Brain microvascular endothelial cell (primary cell): ENCODE measurements at places on chromosomes 12 and 14.

DNA sequence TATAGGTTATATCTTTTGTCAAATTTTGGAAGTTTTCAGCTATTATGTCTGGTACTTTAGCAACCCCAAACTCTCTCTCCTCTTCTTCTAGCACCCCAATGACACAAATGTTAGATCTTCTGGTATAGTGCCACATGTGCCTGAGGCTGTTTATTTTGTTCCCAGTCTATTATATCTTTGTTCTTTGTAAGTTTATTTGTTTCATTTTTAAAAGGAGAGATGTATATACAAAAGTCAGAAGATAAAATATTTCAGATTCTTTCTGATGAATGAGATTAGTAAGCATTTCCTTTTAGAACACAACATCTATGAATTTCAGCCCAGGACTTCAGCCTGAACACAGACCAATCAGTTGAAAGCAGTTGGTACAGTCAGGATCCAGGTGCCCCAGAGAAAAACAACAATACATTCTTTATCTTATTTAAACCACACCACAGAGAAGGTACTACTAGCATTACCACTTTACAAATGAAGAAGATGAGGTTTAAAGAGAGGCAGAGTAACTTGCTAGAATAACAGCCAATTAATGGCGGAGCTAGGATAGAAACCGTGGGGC lies 114.1 kb upstream of the BTG1 start:
- no peak for DNase-seq

DNA sequence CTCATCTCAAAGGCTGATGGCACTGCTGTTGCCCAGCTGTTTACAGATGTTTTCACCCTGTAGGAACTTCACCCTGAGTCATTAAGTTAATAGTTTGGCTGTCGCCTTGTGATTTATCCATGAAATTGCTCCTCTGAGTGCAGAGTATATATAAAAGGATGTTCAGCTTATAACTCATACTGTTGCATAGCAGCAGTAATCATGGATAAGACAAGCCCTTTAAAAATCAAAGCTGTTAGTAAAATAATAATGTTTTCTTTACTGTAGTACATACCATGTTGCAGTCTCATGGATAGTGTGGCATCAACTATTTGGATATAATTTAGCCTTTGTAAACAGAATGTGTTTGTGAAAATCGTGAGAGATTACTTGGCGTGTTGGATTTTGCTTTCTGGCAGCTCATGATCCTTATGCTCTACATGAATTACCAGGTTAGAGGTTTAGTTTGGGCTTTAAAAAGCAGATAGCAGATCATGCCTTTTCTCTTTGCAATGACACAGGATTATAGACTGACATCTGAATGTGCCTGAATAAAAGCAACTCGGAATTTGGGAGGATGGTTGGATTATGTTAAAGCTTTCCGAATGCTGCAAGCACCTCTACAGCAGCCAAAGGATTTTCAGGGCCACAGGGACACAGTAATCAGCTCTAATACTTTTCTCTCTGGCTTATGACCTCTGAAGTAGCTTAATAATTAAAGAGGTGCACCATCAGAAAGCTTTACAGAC lies 279.7 kb upstream of the ATP2B1 start:
- DNase-seq, result no peak

- no peak for DNase-seq
Measured at GRCh38 chr14:60163693-60164092, 1.5 kb downstream of the DHRS7 start.

GRCh38 chr12:4203772-4204376 lies 69.7 kb upstream of the CCND2 start:
- DNase-seq, result no peak

GRCh38 chr14:31954991-31955390 lies 122.1 kb upstream of the ARHGAP5 start:
- DNase-seq, result no peak

- DNase-seq, result no peak
Measured at GRCh38 chr12:71610031-71610795, 53.4 kb downstream of the ZFC3H1 start.

GRCh38 chr14:104130974-104131651 lies 7.3 kb upstream of the KIF26A start:
- DNase-seq, result no peak

GRCh38 chr12:79378496-79378895 lies 312.3 kb downstream of the PAWR start:
- DNase-seq, result no peak

DNA sequence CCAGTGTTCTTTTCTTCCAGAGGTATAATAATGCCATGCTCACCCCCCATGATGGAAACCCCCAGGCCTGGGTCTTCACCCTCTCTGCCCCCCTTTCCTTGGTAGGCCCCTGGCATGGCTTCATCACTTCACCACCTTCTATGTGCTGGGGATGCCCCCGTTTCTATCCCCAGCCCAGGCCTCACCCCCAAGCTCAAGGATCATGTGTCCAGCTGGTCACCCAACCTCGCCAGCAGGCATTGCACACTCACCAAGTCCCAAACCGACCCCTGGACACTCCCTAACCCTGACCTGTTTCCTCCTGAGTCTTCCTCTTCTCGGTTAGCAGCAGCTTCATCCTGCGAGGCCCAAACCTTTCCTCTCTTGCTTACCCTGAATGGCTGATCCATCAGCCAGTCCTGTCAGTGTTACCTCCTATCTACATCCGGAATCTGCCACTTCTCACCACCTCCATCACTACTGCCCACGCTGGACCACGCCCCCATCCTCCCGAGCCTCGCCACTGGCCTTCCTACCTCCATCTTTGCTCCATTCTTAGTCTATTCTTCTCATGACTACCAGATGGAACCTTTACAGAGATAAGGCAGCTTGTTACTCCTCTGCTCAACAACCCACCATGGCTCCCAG lies 69.0 kb downstream of the MVK start:
- no peak for DNase-seq

DNA sequence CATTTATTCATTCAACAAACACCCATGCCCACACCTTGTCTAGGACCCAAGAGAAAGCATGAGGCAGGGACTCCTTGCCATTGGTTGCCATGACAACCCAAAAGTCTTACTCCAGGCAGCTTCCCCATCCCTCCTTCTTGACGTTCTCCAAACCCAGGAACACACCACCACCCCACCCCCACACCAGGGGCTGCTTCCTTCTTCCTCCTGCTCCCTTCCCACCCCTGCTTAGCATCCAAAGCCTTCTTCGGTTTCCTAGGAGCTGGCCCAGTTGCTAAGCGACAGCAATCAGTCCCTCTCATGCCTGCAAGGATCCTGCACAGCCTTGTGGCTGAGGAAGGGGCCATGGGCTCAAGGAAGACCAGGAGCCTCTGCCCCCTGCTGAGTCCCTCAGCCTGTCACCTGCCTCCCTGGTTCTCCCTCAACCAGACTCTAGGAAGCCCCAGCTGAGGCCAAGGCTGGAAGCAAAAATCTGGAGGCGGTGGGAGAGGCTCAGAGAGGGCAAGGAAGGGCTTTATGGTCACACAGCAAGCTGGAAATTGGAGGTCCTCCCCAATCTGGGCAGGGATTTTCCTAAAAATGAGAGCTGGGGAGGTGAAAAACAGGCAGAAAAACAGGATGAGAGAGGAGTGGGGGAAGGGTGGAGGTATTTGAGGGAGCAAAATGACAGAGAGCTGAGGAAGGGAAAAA lies 15.4 kb downstream of the RASAL1 start:
- no peak for DNase-seq

DNA sequence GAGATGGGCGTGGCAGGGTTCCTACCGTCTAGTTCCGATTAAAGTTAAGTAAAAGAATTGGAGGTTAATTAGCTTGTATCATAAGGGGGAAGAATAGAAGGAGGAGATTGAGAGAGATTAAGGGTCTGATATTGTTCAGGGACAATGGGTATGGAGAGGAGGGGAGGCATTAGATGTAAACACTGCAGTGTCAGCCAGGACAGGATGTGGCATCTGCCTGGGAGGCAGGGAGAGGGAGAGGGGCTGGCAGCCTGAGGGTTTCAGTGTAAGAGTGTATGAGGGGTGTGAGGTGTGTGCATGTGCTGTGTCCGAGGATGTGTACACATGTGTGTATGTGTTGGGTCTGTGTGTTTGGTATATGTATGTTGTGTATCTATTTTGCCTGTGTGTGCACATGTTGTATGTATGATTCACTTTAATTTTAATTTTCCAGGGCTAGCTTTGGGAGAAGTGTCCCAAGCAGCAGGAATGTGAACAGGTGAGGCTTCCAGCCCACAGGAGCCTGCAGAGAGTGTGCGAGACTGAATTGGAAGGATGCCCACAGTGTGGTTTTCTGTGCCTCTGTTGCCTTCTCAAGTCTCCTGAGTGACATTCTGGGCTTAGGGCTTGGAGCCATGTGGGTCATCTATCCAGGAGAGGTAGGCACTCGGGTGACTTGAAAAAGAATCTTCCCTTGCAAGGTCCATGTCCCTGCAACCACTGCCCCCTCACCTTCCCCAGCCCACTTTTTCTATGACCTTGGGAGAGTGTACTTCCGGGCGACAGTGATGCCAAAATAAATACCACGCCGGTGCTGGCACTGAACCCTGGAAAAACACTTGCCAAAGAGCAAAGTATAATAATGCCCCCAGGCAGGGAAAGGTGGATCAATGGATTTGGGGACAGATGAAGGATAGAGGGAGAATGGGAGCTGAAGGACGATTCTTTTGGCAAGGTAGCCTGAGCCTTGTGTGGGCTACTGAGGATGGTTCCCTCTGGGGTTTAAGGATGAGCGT lies 36.8 kb upstream of the DCD start:
- no peak for DNase-seq

DNA sequence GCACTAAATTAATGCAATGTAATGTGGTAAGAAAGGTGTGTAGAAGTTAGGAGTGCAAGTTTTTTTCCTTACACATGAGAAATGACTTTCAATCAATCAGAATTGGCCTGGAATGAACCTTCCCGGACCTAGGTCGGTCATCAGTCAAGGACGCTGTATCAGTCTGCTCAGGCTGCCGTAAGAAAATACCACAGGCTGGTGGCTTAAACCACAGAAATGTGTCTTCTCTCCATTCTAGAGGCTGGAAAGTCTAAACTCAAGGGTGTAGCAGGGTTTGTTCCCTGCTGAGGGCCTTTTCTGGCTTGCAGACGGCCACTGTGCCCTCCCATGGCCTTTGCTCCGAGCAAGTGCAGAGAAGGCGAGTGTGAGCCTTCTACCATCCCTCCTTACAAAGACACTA lies 86.6 kb upstream of the DYNC1H1 start:
- DNase-seq, result no peak

GRCh38 chr12:107200394-107200793 lies 107.0 kb upstream of the CRY1 start:
- peak; percentile 28 for DNase-seq

DNA sequence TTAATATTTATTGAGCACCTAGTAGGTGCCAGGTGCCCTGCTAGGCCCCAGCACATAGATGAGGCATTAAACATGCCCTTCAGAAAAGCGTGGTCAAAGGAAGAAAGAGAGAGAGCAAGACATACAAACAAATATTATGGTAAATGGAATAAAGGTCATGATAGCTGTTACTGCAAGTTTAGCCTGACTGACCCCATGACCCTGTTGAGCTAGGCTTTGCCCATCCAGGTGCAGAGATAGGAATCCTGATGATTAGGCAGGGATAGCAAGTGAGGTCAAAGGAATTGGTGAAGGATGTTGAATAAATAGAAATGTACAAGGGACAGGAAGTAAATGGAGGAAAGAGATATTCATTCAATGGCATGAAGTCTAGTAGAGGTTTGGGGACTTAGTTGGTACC lies 33.4 kb upstream of the SLC15A5 start:
- DNase-seq, result no peak

GRCh38 chr12:6963016-6963731 lies 7.3 kb downstream of the PHB2 start:
- DNase-seq, result no peak

DNA sequence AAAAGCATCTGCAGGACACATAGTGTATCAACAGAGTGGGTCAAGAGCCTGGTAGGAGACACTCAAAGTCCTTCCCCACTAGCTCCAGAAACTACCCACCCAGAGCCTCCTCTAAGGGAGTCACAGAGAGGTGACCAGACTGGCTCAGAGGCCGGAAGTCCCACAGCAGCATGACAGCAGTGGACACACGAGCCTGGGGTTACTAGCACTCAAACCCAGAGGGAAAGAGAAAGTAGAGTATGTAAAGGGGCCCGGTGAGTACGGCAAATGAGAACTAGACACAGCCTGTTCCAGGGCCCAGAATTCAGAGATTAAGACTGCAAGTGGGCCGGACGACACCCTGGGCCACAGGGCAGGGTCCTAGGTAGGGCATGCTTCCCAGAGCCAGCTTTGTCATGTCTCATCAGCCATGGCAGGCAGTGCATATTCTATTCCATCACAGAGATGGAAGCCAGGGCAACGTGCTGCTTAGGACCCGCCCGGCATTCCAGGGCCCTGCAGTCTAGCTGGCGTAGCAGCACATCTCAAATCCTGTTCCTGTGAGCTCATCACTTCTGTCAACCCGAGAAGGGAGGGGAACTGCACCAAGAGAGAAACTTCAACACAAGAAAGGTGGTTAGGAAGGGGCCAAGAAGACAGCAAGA lies 4.2 kb downstream of the IFFO1 start:
- peak; percentile 75 for DNase-seq

DNA sequence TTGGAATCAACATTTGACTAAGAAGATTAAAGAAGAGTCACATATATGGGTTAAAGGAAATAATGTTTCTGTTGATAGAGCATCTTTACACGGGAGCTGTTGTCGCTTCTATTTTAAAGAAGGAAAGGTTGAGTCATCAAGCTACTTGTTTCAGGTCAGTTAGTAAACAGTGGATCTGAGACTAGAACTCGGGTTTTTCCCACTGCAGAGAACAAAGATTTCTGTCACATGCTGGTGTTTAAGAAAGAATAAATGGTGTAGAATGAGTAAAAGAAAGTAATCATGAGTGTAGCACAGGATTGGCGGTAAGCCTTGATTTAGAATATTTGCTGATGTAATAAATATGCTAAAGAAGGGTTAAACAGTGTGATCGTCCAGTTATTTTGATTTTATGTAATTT lies 455.5 kb downstream of the AEBP2 start:
- peak; percentile 9 for DNase-seq

DNA sequence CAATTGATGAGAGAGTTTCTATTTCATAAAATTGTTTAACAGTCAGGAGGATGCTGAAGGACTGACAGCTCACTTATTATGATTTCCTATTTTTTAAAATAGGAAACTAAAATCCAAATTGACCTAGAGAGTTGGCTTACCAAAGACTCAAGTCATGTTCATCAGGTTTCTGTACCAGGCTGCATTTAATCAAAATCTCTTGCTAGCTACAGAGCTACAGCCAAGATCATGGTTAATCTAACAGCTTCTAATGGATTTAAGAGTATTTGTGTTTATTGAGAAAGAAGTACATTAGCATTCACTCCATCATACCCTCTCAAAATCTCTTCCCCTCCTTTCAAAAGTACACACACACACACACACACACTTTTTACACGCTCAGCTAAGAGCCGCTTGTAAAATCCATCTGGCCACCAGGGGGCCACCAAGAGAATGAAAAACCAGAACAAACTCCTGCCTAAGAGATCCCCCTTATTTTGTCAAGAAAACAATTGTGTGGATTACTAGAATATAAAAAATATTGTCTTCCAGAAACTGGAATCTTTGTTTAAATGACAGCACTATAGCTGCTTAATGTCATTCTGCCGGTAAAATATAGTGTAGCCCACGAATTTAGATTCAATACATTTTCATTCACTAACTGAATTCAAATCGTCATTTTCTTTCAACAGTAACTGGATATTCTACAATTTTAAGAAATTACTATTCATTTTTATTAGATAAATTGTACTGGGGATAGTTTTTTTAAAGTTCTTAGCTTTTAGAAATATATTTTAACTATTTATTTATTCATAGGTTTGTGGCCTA lies 334.0 kb downstream of the BTG1 start:
- peak; percentile 65 for DNase-seq

- no peak for DNase-seq
Measured at GRCh38 chr12:113326775-113327395, 8.0 kb downstream of the SLC8B1 start.
